Stimulated activated CD4-positive, alpha-beta T cell treated with anti-CD3 and anti-CD28 coated beads, TNF-alpha, amount 100 ng/mL, for 4 hours (primary cell): ENCODE measurements at places on chromosomes 5 and 9.

DNA sequence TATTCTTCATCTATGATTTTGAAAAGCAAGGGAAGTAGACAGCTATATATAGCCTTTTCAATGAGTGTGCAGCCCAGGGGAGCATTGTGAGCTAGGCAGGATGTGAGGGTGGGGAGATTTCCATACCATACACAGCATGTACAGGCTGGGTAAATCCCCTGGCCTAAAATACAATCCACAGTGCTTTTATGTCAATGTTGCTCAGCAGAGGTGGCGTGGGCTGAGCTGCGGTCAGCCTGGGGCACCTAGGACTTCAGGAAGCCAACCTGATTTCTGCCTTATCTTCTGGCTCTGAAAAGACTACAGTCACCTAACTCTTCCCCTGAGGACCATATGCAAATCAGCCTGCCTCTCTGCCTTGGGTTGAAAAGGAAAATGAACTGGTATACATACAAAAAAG lies 6.3 kb upstream of the GARIN3 start:
- DNase-seq: peak; percentile 80

- no peak for DNase-seq
These were observed 19.6 kb upstream of the FLT4 start for GRCh38 chr5:180668835-180669596.

- no peak for DNase-seq
These were observed 415.0 kb downstream of the NFIB start for GRCh38 chr9:13898957-13899356.

DNA sequence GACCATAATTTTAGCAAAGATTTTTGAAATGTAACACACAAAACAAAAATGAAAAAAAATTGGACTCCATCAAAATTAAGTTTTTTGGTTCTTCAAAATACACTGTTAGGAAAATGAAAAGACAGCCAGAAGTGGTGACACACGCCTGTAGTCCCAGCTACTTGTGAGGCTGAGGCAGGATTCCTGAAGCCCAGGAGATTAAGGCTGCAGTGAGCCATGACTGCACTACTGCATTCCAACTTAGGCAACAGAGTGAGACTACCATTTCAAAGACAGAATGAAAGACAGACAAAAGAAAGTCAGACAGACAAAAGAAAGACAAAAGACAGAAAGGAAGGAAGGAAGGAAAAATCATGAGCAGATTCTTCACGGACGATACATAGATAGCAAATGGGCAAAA lies 7.5 kb downstream of the DIAPH1 start:
- no peak for DNase-seq

DNA sequence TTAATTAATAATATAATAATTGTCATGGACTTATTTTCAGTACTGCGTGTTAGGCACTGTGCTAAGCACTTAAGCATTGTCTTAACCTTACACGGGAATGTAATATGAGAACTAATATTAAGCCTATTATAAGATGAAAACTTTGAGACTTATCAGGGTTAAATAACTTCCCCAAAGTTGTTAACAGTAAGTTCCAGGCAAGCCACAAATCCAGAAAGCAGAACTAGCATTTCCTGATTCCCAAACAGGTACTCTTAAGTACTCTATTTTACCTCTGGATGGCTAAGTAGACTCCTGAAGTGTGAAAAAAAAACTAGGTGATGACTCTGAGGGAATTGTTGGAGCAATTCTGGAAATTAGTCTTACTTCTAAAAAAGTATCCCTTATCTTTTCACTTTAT lies 23.8 kb downstream of the GABRG2 start:
- no peak for DNase-seq

GRCh38 chr5:127416906-127417305 lies 100.5 kb upstream of the PRRC1 start:
- DNase-seq: no peak

- DNase-seq: no peak
These were observed 5.0 kb upstream of the RHOBTB3 start for GRCh38 chr5:95725937-95726810.

GRCh38 chr9:928363-929042 lies 48.0 kb upstream of the DMRT3 start:
- DNase-seq: no peak

- DNase-seq: no peak
These were observed 26.2 kb upstream of the SMU1 start for GRCh38 chr9:33102551-33103210.

DNA sequence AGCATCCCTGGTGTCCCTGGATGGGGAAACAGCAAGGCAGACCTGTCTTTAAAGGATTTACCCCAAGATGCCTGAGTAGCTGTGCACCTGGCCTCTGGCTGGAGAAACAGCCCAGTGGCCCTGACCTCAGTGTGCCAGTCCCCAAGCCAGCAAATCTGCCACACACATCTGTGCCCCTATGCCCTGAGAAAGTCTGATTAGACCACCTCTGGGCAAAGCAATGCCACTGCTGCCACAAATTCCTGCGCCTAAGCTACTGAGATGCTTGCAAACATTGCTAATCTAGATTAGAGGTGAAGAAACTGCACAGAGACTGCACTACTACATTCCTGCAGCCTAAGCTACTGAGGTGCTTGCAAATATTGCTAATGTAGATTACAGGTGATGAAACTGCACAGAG lies 269.6 kb downstream of the CEMIP2 start:
- DNase-seq: no peak

- DNase-seq: no peak
These were observed at the start of gene ANXA1 for GRCh38 chr9:73151653-73152542. Gene ANXA1 (plus strand): TSS chr9:73151865. CDS start chr9:73158536, 6,671 bp downstream.
